ENCODE measurements at places on chromosomes 12 and 14.

DNA sequence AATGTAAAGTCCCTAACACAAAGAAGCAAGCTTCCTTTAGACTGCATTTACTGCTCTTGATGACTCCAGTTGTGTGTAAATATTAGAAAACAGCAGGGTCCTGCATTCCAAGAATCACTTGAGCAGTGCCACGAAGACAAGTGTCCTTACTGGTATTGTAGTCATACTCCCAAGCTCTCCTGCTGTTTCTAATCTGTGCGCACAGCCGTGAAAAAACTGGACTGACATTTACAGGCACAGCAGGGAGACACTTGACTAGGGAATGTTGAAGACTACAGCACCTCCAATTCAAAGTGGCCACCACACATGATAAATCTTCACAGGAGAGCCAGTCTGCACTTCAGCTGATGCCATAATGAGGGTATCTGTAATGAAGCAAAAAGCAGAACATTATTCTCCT, 91.4 kb downstream of the VRK1 start:
- peak; percentile 36 for DNase-seq

GRCh38 chr12:127998988-127999387, 268.0 kb upstream of the TMEM132C start:
- no peak for DNase-seq

GRCh38 chr14:101719045-101719645, 42.4 kb upstream of the PPP2R5C start:
- no peak for DNase-seq

DNA sequence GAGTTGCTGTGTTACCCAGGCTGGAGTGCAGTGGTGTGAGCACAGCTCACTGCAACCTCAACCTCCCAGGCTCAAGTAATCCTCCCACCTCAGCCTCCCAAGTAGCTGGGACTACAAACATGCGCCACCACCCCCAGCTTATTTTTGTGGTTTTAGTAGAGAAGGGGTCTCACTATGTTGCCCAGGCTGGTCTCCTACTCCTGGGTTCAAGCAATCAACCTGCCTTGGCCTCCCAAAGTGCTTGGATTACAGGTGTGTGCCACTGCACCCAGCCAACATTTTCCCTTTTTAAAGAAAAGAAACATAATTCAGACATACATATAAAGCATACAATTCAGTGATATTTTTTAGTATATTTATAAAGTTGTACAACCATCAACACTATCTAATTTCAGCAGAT, 44.4 kb downstream of the RESF1 start:
- no peak for DNase-seq

GRCh38 chr12:118044577-118044976, 16.4 kb downstream of the WSB2 start:
- DNase-seq = no peak

GRCh38 chr12:48078901-48079300, 27.0 kb downstream of the SENP1 start:
- no peak for DNase-seq

- DNase-seq = peak; percentile 69
Measured at GRCh38 chr12:90953956-90954421, 987 bp downstream of the CCER1 start.

GRCh38 chr12:130968611-130969010, 14.9 kb downstream of the ADGRD1 start:
- no peak for DNase-seq

- peak; percentile 93 for DNase-seq
Measured at GRCh38 chr12:48795550-48796455, 6.9 kb upstream of the ADCY6 start.

- peak; percentile 4 for DNase-seq
Measured at GRCh38 chr14:37384870-37385596, 187.3 kb downstream of the MIPOL1 start.

GRCh38 chr14:75660630-75661498, at the start of the genes ERG28 and TTLL5:
Gene ERG28 (minus strand): TSS chr14:75660876. CDS start chr14:75657502, 3,374 bp downstream.
Gene TTLL5 (plus strand): TSS chr14:75661246. CDS start chr14:75663150, 1,904 bp downstream.
- peak; percentile 99 for DNase-seq

DNA sequence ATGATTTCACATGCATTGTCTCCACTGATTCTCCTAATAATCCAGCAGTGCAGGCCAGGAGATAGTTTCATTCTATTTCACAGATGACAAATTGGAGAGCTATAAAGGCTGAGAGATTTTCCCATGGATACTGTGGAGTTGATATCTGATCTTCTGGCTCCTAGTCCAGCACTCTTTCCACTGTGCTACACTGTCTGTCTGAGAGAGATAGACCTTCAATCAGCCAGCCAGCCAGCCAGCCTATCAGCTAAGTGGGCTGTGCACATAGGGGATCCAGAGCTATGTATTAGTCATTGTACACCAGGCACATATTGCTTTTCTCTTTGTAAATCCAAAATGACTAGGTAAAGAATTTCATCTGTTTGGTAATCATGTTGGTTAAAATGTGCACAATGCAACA, 91.8 kb upstream of the ATP2B1 start:
- DNase-seq = no peak

GRCh38 chr12:127153996-127154395, 1113.0 kb upstream of the TMEM132C start:
- DNase-seq = no peak

DNA sequence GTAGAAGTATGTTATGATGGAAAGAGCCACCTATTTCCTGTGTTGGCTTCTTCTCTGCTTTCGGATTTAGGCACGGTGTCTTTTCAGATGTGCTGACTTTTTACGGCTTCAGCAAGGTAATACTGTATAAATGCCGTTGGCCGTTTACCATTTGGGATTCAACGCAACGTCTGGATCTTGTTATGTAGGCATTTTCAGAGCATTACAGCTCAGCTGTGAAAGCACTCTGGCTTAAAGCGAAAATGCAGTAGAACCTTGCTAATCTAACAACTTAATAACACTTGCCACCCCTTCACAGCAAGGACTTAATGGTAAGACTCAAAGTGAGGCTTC, 229.9 kb downstream of the EFCAB11 start:
- no peak for DNase-seq

DNA sequence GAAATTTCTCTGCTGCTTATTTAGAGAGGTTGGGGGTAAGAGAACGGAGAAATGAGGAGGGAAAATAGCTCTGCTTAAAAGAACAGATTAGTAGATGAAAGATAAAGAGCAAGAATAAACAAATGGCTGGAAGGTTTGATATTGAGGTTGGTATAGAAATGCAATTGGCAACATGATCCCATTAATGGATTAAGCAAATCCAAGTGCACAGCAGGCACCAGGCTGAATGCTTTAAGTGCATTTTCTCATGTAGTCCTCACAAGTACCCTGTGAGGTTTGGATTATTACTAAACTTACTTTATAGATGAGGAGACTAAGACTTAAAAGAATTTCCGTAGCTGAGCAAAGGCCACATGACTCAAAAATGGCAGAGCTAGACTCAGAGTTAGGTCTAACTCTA, 76.9 kb upstream of the ATF1 start:
- no peak for DNase-seq

GRCh38 chr14:68139431-68140075, 320.0 kb downstream of the RAD51B start:
- DNase-seq = no peak

DNA sequence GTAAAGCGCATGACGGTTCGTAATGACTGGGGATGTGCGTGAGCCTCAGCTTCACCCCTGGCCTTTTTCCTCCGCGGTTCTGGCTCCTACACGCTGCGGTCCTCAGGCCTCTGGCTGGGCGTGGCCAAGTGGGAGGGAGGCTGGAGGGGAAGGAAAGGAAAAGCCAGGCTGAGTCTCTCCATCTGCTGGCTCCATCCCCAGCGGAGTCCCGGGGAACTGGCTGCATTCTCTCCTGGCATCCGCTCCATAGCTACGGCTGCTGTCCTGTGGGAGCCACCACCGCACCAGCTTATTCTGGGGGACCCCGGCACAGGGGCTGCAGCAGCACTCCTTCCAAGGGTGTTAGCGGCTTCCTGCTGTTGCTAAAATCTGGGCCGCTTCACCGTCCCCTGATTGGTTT, 68.2 kb upstream of the SLC24A4 start:
- DNase-seq = peak; percentile 68

- no peak for DNase-seq
Measured at GRCh38 chr14:98685725-98686124, 586.3 kb downstream of the BCL11B start.

GRCh38 chr12:130859161-130859560, 12.7 kb upstream of the RAN start:
- DNase-seq = no peak

DNA sequence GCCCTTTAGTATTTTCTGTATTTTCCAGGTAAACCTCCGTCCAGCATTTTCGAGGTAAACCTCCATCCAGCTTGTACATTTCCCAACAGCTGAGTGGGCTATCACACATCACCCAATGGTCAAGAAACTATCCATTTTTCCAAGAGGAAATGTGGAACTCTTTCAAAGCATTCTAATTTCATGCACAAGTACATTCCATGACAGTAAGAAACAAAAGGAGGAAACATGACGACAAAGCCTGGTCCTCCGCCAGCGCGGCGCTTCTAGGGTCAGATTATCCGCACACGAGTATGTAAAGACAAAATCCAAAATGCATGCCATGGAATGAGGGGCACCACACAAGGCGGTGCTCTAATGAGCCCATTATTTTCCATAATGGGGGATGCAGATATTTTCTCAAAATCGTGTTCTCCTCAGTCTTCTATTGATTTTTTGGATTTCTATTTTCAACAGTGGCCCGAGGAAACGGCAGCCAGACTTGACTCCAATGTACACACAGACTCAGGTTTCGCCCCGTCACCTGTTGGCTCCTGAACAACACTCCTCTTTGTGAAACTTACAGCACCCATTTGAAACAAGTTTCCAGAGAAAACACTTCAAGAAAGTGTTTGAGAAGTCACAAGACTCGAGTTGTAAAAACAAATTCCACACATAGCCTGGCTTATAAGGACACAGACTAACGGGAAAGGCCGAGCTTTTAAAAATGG, 107.4 kb downstream of the PRICKLE1 start:
- no peak for DNase-seq

GRCh38 chr12:94663071-94663470, 12.7 kb upstream of the TMCC3 start:
- no peak for DNase-seq

GRCh38 chr14:90968025-90968424, 92.4 kb downstream of the RPS6KA5 start:
- DNase-seq = no peak

GRCh38 chr12:532908-533565, 73.3 kb downstream of the B4GALNT3 start:
- no peak for DNase-seq

- DNase-seq = no peak
Measured at GRCh38 chr14:20714593-20715250, 26.2 kb downstream of the ANG start.

GRCh38 chr12:7130701-7131501, 730 bp downstream of the CLSTN3 start:
- DNase-seq = peak; percentile 85

DNA sequence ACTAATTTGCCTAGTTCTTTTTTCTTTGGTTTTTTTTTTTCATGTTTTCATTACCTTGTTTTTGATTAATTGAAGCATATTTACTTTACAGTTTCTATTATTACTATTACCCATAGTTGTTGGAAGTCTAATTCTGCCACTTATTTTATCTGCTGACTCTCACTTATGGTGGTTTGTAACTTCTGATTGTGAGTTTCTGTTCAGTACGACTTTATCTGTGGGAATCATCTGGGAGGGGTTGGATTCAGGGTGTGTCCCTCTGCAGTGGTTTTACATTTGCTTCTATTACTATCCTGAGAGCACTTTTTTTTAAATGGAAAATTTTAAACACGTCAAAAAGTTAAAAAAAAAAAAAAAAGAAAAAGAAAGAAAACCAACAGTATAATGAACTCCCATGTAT, 26.4 kb upstream of the SOS2 start:
- DNase-seq = no peak

DNA sequence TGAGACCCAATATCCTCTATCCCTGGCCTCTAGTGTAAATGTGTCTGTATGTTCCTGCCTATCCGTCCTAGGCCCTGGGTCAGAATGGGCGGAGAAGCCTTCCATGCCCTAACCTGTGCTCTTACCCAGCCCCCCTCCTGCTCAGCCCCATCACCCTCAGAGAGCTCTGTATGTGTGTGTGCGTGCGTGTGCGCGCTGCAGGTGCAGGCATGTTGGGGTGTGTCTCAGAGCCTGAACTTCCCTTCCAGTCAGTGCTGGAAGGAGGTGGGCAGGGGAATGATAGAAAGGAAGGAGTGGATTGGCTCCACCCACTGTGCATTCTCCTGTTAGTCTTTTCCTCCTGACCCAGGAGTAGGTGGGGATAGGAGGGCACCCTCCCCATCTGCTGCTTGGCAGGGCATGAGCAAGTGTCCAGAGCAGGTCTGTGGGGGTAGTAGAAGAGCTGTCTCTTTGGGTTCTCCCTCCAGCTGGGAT, 7.2 kb downstream of the NAB2 start:
- DNase-seq = peak; percentile 16

DNA sequence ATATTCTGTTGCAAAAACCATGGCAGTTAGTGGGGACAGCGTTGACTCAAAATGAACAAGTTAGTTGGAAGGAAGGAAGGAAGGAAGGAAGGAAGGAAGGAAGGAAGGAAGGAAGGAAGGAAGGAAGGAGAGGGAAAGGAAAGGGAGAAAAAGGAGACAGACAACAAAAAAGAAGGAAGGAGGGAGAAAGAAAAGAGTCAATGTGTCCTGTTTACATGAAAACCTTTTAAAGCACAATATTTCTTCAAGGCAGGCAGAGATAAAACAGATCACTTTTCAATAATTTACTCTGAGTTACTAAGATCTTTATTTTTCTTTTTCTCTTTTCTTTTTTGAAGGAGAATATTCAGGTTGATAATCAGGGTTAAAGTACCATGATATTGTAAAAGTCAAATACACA, 99.4 kb downstream of the CCER1 start:
- DNase-seq = no peak

- no peak for DNase-seq
Measured at GRCh38 chr14:24744641-24745040, 110.7 kb upstream of the GZMB start.

GRCh38 chr14:100256339-100256895, 17.5 kb downstream of the YY1 start:
- no peak for DNase-seq

DNA sequence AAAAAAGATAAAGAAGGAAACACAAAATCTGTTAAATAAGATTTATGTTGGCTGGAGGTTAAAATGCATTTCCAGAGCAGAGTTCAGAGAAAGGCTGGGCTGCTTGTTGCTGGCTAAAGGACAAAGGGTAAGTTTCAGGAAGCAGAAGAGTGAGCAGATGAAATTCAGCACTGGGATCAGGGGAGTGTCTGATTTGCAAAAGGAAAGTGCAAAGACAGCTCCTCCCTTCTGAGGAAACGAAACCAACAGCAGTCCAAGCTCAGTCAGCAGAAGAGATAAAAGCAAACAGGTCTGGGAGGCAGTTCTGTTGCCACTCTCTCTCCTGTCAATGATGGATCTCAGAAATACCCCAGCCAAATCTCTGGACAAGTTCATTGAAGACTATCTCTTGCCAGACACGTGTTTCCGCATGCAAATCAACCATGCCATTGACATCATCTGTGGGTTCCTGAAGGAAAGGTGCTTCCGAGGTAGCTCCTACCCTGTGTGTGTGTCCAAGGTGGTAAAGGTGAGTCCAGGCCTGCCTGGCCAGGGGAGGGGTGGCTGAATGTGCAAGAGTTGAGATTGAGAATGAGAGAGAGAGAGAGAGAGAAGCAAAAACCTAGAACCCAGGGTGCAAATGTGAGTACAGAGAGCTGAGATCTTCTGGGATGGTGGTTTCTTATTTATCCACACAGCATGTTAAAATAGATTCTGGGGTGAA, at the start of gene OAS1:
Gene OAS1, plus strand, starts transcription at position 251 of the 703 bp plus-strand sequence. Its CDS starts 78 bp downstream, at position 329.
- peak; percentile 21 for DNase-seq

- DNase-seq = no peak
Measured at GRCh38 chr12:117272690-117273089, 82.4 kb upstream of the FBXO21 start.

- DNase-seq = peak; percentile 18
Measured at GRCh38 chr14:68140076-68140741, 320.6 kb downstream of the RAD51B start.
